ENCODE measurements at places on chromosomes 5 and 9.

- DNase-seq: no peak
Observed at GRCh38 chr5:119179857-119180641, 109.2 kb downstream of the DMXL1 start.

DNA sequence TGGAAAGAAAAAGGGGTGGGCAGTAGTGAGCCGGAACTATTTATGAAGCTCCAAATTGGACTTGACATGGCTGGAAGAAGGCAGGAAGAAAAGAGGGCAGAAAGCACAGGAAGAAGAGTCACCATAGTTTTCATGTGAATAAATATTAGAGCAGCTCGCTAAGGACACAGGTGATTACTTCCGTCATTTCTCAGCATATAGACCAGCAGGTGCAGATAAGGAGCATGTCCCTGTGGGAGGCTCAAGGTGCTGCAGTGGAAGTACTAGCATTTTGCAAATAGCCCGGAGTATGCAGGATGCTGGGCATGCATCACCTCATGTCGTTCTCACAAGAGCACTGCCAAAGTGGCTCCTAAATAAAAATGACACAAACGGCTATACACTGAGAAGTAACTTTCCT, 71.3 kb upstream of the HTR4 start:
- no peak for DNase-seq

DNA sequence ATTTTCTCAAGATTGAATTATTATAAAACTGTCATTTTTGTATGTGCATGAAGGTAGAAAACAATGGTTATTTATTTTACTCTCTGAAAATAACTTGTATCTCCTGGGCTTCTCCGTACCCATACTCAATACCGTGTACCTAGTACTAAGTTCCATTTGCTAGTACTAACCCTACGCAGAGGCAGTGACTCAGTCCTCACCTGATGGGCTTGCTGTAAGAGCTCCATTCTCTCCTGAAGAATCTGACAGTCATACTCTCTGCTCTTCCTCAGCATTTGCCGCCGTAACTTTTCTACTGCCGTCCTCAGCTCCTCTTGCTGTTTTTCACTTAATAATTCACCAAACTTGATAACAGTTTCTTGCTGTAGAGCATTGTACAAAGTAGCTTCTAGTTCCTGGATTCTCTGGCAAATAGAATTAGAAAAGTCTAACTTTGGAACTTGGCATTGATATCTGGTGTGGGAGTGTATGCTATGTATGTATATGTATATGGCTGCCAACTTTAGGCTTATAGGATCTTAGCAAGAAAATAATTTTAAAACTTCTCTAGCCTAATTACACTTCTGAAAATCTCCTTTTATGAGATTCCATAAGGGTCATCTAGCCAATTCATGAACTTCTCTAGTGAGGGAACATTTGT, 108.0 kb upstream of the DPYSL3 start:
- DNase-seq: no peak

DNA sequence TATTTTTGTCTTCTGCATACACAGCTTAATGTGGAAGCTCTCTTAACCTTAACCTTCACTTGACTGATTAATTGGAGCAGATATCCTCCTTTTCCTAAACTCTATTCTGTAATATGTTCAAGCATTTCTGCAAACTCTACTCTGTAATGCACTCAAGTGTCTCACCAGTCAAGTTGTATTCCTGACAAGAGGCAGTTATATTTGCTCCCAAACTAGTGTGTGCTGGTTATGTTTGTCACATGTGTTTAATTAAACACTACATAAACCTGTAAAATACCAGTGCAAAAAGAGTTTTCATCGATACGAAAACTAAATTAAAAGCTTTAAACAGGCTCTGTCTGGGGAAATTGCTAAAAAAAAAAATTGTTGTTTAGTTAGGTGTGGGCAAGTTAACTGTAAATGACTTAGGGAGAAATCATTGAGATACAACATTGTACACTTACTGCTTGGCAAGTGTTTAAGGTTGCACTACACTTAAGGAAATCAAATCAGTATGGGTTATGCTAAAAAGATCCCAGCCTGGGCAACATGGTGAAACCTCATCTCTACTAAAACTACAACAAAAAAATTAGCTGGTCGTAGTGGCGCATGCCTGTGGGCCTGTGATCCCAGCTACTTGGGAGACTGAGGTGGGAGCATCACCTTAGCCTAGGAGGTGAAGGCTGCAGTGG, 6.7 kb downstream of the FAF2 start:
- DNase-seq: no peak

DNA sequence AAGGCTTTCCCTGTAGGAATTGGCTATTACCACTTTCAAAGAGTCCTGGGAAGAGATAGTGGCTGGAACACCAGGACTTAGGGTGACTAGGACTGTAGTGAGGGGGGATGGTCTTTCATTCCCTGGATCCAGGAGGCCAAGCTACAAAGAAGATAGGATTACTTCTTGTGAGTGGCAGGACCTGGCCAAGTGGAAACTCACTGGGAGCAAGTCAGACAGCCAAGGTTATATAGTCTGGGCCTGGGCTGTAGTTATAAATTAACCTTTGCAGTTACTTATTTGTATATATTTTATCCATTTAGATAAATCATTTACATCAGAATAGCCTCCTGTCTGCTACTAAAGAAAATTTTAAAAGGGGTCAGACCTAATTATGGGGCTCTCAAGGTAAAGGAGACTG, 124.3 kb downstream of the TLR4 start:
- DNase-seq: no peak

- no peak for DNase-seq
Observed at GRCh38 chr5:131384173-131384572, 120.3 kb downstream of the CDC42SE2 start.

DNA sequence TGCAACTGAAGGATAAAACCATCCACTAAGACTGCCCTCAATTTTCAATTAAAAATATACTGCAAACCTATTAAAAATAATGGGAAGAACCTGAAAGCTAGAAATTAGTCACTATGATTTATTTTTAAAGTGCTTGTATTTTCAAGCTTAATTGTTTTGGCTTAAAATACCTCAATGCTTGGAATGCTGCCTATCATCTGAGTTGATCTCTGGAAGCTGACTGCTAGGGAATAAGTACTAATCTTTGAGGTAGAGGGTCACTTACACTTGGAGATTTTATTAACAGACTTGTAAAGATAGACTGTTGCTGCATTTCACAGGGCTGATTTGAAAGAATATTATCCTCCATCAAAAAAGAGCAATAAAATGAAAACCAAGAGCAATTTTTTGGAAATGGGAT, 6.2 kb downstream of the PCSK1 start:
- no peak for DNase-seq

DNA sequence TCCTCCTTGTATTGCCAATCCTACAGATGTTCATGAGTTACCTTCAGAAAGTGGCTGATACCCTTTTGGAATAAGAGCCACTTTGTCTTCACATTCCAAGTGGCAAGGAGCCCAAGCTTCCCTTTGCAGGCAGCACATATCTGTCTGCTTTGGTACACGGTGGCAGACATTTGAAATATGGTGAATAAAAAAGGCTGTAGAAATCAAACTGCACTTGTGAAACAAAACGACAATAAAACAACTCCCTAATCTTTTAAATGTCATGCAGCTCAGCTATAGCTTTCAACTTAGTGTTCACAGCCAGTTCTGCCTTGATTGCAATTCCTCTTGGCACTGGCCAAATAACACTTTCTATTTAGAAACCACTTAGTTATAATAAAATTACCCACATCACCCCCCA, 35.0 kb upstream of the DMAC1 start:
- no peak for DNase-seq

DNA sequence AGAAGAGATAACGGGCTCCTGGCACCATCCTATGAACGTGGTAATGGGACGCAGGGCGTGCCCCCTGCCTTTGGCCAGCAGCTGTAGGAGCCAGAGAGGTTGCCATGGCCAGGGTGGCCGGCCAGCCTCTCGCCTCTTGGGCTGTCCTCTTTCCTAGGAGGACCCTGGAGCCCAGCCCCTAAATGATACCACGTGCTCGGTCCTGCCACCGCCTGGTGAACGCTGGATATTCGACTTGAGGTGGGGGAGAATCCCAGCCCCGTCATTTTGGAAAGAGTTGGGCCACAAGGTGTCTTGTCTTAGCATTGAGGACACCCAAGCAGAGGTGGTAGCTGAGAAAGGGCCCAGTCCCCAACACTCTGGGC, 391 bp upstream of the NRG2 start:
- DNase-seq: no peak

- DNase-seq: no peak
Observed at GRCh38 chr5:79505138-79505537, 8.8 kb downstream of the HOMER1 start.

GRCh38 chr9:92380603-92381002, 23.8 kb downstream of the OGN start:
- no peak for DNase-seq

DNA sequence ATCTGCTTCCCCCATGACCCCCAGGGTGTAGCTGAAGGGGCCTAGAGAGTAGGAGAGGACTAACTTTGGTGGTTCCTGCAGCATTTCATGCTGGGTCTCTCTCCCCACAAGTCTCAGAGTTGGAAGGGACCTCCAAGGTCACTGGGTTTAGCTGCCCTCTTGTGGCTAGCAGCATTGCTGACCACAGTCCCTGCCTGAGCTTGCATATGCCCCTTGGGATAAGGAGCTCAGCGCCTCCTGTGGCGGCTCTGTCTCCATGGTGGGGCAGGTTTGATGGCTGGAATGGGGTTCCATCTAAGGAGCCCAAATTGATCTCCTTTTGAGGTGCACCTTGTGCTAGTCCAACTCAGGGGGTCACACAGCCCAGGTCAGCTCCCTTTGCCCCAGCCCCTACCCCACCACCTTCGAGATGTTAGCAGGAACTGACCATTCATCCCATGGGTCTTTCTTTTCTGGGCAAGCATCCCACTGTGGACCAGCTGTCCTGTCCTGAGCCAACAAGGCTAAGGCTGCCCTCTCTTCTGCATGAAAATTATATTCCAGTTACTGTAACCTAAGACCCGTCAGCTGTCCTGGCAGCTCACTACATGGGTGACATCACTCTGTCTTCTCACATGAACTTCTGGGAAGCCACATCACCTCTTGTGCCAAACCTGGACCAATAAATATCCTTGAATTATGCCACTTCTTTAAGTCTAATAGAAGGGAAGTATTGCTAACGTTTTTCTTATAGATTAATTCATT, 196.2 kb downstream of the HSPA4 start:
- no peak for DNase-seq

- DNase-seq: no peak
Observed at GRCh38 chr5:172641359-172642050, 442 bp downstream of the NEURL1B start.

DNA sequence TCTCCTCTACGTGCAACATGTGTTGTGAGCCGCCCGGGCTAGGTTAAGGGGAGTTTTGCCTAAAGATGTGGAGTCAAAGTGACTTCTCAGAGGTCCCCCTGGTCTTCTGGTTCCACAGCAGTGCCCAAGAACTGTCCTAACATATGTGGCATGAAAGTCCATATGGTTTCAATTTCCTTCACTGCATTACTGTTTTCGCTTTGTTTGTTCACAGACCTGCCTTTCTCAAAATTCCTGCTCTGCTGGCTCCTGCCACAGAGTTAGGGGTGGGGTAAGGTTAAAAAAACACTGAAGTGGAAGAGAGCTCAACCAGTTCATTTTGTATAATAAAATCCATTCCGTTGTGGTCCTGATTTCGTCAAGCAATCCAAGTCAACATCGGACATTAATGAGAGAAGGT, 289.4 kb downstream of the DMAC1 start:
- DNase-seq: no peak

DNA sequence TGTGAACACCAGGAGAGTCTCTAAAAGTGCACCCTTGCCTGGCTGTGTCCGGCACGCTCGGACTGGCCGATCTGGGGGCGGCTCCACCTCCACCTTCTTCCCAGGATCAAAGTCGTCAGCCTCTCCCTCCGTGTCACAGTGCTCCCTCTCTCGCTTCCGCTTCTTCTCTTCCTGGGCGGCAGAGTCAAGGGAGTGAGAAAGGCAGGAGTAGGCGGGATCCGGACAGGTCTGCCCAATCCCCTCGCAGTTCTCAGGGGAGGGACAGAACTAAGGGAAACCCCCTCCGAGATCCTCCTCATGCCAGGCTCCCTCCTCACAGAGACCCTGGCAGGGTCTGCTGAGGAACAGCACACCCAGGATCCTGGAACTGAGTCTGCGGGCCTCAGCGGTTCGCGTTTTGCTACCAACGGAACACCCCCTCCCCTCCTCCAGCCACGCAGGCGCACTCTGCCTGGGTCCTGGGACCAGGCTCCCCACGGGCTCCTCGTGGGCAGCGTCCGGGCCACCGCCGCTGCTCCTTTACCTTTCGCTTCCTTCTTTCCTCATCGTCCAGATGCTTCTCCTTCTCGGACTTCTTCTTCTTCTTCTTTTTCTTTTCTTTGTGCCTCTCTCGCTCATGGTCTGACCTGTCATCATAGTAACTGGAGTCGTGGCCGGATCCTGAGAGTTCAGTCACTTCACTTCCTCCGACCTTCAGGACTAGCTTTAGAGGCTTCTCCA, 1.3 kb downstream of the BRD9 start:
- DNase-seq: no peak

GRCh38 chr9:125649315-125649714, 57.7 kb downstream of the MAPKAP1 start:
- no peak for DNase-seq

- DNase-seq: no peak
Observed at GRCh38 chr5:40754381-40755092, 1.2 kb downstream of the TTC33 start.

DNA sequence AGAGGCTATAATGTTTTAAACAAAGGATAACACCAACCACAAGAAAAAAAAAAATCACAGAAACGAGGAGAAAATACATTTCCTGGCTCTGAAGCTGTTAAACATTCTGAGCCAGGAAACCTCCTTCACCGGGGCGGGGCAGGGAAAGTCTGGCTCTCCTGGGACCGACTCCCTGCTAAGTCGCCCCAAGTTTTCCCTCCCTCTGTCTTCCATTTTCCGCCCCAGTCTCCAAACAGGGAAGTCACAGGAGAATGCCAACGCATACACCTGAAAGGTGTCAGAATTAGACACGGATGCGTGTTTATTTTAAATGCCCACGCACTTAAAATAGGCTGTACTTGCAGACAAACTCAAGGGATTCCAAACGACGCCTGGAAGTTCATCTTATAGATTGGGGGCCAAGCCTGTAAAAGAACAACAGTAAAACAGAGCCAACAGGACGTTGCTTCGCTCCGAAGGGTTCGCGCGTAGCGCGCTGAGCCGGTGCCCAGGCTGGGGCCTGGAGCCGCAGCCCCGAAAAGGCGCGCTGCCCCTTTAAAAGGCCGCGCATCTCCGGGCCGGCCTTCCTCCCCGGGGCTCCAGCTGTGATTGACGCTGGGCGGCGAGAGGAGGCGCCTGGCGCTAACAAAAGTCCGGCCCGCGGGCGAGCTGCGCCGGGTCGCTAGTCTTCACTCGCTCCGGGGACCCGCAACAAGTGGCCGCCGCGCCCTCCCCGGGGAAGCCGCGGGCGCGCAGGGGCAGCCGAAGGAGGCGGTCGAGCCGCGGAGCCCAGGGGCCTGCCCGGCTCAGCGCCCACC, at the start of gene FBXL7:
Gene FBXL7, plus strand, starts transcription at position 653 of the 797 bp plus-strand sequence.
- DNase-seq: no peak

DNA sequence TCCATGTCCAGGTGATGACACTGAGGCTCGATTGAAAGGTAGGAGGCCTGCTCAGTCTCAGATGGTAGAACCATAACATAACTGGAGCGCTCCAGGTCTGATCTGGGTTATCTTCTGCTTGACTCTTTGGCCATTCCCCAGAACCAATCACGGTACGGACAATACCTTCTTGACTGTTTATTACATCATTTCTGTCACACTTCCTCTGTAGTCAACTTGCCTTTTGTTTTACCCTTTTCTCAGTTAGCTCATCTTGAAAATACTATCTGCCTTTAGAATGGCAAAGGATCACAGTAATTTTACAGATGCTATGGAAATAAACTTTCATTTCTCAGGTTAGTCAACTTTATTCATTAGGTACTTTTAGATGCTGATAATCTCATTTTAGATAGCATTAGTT, 22.4 kb downstream of the GLRA1 start:
- no peak for DNase-seq
